ENCODE measurements at places on chromosomes 12 and 14.

GRCh38 chr12:5192726-5193125 is 149.0 kb downstream of the KCNA5 start:
- no peak for DNase-seq

- DNase-seq = peak; percentile 74
These were observed 1.3 kb downstream of the TRIM9 start for GRCh38 chr14:51093371-51094281.

GRCh38 chr14:50452296-50452695 is 55.6 kb upstream of the CDKL1 start:
- no peak for DNase-seq

GRCh38 chr14:102795060-102795925 is 18.0 kb downstream of the TRAF3 start:
- DNase-seq = no peak

DNA sequence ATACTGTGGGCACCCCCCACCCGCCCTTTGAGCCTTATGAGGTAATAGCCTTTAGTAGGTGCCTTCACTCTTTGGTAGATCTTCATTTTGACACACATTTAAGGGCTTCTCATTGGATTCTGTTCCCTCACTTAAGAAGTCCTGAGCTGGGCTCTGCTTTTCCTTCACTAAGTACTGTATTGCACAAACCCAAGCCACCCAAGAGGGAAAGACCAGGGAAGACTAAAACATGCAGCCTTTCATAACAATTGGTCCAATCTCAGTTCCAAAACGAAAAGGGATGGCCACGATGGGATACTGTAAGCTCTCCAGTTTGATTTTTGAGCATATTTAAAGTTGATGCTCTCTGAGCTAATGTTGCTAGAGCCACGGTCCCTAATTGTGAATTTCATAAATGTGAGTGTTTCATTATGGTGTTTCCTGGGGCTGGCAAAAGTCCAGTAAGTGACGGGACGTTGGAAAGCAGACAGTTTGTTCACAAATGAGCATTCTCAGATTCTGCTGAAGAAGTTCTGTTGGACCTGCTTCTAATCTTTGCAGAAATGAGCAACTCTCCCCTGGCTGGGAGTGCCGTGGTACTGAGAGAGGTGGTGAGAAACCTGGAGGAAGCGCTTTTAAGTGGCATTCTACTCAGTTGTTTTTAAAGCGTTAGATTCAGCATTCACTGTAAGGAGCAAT is 9.4 kb downstream of the SSPN start:
- no peak for DNase-seq

- DNase-seq = no peak
These were observed 31.2 kb upstream of the MED13L start for GRCh38 chr12:116308647-116309046.

DNA sequence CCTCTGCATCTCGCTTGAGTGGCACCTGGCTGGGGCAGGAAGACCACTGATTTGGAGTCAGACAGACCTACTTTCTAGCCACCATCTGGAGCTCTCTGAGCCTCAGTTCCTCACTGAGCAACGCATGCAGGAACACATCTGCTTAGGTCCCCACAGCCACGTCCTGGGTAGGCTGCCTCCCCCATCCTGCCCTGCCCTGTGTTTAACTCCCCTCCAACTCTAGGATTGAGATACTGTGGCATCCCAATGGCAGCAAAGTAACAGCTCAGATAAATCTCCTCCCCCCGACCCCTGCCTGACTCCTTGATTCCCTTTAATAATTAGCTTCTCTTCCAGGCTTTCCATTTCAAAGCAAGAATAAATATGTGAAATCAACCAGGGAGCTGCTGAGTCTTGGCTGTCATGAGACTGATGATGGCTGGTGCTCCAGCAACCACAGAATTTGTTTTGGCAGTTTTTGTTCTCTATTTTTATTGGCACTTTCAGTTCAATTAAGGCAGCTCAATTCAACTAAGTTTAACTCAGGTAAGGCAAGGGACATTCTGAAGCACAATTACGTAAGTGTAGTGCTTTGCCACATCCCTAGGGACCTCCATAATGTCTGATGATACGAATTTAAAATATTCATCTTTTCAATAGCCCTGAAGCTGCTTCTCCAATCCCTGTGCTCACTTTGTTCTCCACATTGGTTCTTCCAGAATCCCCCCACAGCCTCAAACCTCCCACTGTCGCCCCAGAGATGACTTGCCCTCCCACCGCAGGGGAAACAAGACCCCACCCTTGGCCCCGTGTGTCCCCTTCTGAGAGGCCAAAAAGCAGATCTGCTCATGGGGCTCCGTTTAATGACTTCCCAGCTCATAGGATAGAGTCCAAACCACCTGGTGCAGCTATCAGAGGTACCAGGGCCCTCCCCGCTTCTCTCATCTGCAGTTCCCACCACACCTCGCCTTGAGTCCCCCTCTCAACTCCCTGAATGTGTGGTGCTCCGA is 58.2 kb downstream of the ESR2 start:
- no peak for DNase-seq

DNA sequence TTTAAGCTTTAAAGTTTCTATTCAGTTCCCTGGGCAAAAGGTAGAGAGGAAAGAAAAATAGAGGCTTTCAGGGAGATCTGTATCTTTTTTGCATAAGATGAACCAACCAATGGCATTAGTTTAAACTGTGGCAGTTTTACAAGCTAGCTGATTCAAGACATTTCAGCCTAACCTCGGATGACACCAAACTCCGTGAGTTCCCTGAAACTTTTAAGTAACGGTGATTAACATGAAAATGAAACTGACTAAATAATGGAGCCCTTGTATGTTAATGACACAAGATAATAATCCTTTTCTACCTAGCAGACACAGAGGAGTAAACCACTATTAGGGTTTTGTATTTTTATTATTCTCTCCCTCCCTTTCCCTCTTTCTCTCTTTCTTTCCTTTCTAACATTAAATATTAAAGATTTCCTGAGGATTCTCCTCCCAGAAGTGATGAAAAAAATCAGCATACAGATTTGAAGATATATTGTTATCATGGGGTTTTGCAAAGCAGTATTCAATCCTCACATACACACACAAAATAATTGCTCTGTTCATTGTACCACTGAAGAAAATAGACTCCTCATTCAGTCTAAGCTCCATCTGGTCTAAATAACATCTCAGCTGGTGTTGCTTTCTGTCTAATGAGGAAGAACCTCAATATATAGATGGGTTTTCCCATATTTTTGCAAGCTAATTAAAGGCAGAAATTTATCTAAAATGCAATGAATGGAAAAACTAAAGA is 483.8 kb downstream of the NOVA1 start:
- DNase-seq = no peak

DNA sequence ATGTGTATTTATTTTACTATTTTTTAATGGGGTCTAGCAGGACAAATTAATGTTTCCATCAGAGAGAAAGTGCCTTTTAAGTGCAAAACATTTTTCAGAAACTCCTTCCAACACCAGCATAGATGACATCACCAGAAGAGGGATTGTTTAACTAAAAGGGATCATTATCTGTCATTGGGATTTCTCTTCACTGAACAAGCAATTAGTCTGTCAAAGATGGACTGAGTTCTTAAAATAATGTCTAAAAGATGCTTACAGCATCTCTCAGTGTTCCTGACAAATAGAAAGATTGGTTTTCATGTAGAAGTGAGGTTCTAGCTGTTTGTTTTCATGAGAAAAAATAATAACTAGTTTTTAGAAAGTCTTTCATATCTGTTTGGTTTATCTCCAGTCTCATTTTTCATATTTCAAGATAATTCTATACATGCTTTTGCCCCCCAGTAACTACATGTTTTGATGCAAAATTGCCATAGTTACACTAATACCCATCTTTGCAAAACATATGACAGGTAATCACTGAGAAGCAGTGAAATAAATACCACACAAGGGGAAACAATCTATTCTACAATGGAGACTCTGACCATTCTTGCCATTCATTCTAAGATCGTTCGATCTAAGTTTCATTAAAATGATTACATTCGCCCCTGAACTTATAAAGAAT is 850.3 kb downstream of the GALC start:
- DNase-seq = no peak

DNA sequence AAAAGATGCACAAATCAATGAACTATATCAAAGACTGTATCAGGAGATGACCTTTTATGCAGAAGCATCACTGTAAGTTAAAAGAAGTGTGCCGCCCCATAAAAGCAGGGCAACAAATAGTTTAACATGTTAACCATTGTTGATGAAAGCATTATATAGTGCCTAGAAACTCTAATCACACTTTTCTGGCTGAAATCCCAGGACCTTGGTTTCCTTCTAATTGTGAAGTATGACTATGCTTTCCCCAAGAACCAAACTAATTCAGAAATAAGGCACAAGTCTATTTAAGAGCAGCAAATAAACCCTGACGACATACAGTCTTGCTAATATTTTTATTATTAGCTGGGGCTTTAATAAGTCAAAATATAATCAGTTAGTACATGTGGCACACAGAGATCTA is 21.7 kb downstream of the RACGAP1 start:
- no peak for DNase-seq

DNA sequence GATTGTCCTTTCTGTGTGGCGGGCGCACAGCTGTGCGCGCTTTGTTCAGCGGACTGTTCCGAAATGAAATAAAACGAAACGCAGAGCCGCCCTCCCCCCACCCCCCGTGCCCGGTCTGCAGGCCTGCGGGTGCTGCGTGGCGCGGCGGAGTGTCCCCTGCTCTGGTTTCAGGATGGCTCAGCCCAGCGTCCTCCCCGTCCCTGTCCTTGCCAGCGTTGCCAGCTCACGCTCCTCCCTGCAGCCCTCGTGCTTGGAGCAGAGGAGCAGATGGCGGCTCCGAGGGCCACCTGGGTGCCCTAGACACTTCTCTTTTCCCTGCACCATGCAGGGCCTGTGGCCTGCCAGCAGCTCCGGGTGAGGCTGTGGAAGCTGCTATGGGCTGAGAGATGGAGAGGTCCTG is 17.5 kb upstream of the BEGAIN start:
- DNase-seq = no peak

GRCh38 chr14:71117839-71118743 is 210.8 kb downstream of the PCNX1 start:
- DNase-seq = no peak

- DNase-seq = no peak
These were observed 66.2 kb downstream of the PTGER2 start for GRCh38 chr14:52380294-52380693.

DNA sequence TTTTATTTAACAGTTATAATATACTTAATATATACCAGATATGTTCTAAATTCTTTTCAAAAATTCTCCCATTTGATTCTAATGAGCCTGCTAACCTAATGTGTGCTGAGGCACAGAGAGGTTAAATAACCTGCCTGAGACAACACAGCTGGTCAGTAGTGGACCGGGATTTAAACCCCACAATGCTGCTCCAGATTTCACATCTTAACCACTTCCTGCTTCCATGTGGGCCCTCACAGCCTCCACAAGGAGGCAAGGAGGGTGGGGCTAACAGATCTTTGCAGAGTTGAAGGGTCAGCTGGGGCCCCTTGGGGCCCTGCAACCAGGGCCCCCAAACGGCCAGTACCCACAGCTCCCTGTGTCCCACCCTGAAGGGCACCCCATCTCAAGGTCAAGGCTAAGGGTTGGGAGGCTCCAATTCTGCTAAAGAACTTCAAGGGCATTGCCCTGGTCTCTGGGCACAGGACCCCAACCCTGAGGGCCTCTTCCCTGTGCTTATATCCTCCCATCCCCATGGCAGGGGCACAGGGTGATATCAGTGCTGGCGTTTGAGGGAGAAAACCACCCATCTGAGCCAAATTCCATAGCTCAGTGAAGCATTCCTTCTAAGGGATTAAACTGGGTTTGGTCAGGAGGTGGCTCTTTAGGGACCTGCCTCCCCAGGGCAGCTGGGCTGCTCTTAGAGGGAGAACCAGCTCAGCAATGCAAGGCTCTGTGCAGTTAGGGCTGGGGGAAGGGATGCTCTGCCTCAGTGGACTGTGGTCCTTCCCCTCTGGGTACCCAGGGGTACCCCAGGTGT is 2.2 kb downstream of the KRT80 start:
- no peak for DNase-seq

DNA sequence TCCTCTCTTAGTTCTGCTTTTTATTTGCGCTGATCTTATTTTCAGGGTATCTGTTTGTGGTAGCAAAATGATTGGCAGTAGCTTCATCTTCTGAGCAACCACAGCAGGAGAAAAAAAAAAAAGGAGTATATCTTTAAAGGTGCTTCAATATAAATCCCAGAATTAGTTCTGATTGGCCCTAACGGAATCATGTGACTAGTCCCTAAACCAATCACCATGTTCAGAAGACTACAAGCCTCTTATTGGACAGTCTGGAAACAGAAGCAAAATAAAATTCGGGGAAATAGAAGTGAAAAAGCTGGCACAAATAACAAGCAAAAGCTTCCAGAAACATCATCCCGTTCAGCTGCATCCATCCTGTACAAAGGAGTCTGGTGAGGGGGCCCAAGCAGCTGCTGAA is 49.9 kb upstream of the PTPRO start:
- no peak for DNase-seq

- no peak for DNase-seq
These were observed 117.6 kb downstream of the TRMT5 start for GRCh38 chr14:60863249-60863648.

- no peak for DNase-seq
These were observed 3.5 kb downstream of the FBXO34 start for GRCh38 chr14:55274751-55275150.

DNA sequence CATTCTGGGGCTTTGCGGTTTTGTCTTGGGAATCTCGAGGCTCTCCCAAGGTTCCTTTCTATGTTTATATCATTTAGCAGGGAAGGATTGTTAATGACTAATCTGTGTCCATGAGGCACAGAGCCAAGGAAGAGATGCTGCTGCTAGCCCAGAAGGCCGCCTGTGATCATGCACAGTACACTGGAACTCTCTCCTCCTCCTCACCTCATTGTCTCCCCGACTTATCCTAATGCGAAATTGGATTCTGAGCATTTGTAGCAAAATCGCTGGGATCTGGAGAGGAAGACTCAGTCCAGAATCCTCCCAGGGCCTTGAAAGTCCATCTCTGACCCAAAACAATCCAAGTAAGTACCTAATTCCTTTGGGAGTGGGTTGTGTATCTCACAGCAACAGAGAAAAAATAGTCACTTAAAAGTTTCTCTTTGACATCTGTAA is at the start of gene NR1H4:
Gene NR1H4 (plus strand): TSS at position 151 of the 435 bp plus-strand sequence. CDS start 19,458 bp downstream, outside the sequence.
- no peak for DNase-seq

DNA sequence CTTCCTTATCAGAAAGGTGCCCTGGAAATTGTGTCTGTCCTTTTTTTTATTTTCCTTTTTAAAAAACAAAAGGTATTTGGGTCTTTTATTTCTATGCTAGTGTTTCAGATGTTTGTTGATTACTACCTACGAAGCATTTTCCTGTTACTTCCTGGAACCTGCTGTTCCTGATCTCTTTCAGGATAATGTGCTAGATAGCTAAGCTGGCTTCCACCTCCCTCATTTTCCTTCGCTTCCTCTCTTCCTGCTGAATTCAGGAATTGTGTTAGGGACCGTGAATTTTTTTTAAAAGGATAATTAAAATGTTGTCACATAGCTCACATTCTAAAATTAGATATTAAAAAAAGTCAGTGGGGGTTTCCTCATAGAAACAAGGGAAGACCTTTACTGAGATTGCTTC is 27.7 kb downstream of the TMTC2 start:
- no peak for DNase-seq

- no peak for DNase-seq
These were observed 4.4 kb downstream of the AMHR2 start for GRCh38 chr12:53427905-53428594.

GRCh38 chr12:42477941-42478340 is 111.6 kb downstream of the PRICKLE1 start:
- no peak for DNase-seq

GRCh38 chr12:130213249-130213648 is 51.0 kb downstream of the FZD10 start:
- DNase-seq = peak; percentile 17

- peak; percentile 71 for DNase-seq
These were observed 3.4 kb downstream of the PTHLH start for GRCh38 chr12:27968972-27969623.

Measured in ecto neural progenitor cell (in vitro differentiated cells).